ENCODE measurements at places on chromosomes 4 and X.

GRCh38 chr4:105106426-105106825 is 40.2 kb upstream of the TET2 start:
- H3K36me3 ChIP-seq: no peaks in the 10 kb centered on the region
- H3K27me3 ChIP-seq: no peaks in the 10 kb centered on the region
- H3K4me1 ChIP-seq: no peaks in the 10 kb centered on the region
- H3K4me3 ChIP-seq: no peak overlapping the region

GRCh38 chrX:148133105-148133725 is 152.1 kb downstream of the FMR1NB start:
- no peak overlapping the region for H3K4me3 ChIP-seq
- no peaks in the 10 kb centered on the region for H3K27me3 ChIP-seq
- H3K36me3 ChIP-seq: no peaks in the 10 kb centered on the region
- no peak overlapping the region for H3K27ac ChIP-seq

- H3K4me3 ChIP-seq: no peak overlapping the region
- no peaks in the 10 kb centered on the region for H3K36me3 ChIP-seq
- no peaks in the 10 kb centered on the region for H3K27me3 ChIP-seq
- no peak for DNase-seq
- no peaks in the 10 kb centered on the region for H3K4me1 ChIP-seq
Observed at GRCh38 chr4:7462509-7462971, 27.8 kb upstream of the PSAPL1 start.

GRCh38 chr4:166594326-166594946 is 639.9 kb downstream of the SPOCK3 start:
- no peaks in the 10 kb centered on the region for H3K36me3 ChIP-seq
- no peak for DNase-seq
- no peaks in the 10 kb centered on the region for H3K27me3 ChIP-seq
- no peaks in the 10 kb centered on the region for H3K4me1 ChIP-seq

- no peaks in the 10 kb centered on the region for H3K36me3 ChIP-seq
- no peak overlapping the region for H3K27ac ChIP-seq
- H3K4me1 ChIP-seq: no peaks in the 10 kb centered on the region
- no peak overlapping the region for H3K4me3 ChIP-seq
- no peak for DNase-seq
Observed at GRCh38 chr4:64384237-64385203, 24.7 kb downstream of the TECRL start.

DNA sequence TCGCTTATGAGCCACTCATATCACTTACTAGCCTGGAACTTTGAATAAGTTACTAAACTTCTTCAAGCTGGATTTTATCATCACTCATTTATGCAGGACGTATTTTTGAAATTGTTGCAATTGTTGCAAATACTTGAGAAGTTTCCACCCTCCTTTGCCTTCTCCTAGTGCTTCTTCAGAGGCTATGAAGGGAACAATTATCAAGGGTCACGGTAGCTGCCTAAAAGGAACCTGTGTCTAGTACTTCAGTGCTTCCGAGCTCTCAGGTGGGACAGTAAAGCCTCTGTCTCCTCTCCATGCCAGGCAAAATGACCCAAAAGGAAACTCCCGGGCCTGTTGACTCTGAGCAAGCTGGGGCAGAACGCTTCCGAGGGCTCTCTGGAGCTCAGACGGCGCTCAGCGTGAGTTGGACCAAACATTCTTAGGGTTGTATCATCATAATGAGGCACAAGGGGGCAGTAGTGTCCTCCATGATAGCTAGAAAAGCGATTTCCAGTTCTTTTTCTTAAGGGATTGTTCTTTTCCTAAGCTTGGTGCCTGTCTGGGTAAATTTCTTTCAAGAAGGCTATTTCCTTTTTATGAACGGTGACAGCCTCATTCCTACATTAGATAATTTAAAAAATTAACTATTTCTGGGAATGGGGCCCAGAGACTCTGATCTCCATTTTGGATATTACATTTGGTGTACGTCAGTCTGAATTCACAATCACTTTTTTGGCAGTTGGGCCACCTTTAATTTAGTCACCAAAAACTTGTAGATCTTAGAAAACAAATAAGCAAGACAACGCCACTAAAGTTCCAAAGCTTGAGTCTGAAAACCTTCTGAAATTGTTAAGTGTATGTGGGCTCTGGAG is 73.1 kb downstream of the PACRGL start:
- H3K27me3 ChIP-seq: no peaks in the 10 kb centered on the region
- H3K27ac ChIP-seq: no peak overlapping the region
- no peak overlapping the region for H3K4me3 ChIP-seq
- no peak for DNase-seq
- no peaks in the 10 kb centered on the region for H3K4me1 ChIP-seq

DNA sequence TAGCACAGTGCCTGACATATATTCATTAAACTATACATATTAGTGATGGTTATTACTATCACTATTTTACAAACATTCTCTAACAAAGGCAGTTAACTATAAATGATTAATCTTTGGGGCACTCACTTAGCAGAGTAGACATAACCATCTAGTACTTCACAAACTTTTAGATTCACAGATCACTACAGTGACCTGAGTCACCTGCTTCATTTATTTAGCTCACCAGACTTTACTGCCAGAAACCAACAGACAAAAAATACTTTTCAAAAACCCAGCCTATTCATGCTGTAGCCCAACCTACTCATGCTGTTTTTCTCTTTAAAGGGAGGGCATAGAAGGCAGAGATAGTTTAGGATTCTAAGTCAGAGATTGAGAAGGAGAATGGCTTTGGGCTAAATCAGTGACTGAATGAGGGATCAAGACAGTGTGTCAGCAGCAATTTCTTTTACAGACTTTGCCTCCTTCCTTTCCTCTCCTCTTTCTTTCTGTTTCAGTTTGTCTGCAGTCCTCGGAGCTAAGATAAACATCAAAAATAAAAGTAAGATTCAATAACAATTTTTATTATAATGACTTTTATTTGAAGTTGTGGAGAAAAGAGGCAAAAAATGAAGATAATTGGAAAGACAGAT is 34.7 kb upstream of the PDE5A start:
- H3K36me3 ChIP-seq: no peaks in the 10 kb centered on the region
- H3K27me3 ChIP-seq: no peaks in the 10 kb centered on the region
- no peak for DNase-seq
- no peak overlapping the region for H3K4me3 ChIP-seq
- no peak overlapping the region for H3K27ac ChIP-seq

- H3K4me1 ChIP-seq: no peaks in the 10 kb centered on the region
- peaks cover 18% of the 10 kb centered on the region for H3K27me3 ChIP-seq
- no peak overlapping the region for H3K27ac ChIP-seq
Observed at GRCh38 chrX:153353416-153353815, 19.5 kb downstream of the ZNF275 start.

- no peaks in the 10 kb centered on the region for H3K36me3 ChIP-seq
- no peak overlapping the region for H3K4me3 ChIP-seq
- no peaks in the 10 kb centered on the region for H3K27me3 ChIP-seq
- no peaks in the 10 kb centered on the region for H3K4me1 ChIP-seq
- no peak for DNase-seq
Observed at GRCh38 chr4:171588051-171588545, 225.1 kb upstream of the GALNTL6 start.

DNA sequence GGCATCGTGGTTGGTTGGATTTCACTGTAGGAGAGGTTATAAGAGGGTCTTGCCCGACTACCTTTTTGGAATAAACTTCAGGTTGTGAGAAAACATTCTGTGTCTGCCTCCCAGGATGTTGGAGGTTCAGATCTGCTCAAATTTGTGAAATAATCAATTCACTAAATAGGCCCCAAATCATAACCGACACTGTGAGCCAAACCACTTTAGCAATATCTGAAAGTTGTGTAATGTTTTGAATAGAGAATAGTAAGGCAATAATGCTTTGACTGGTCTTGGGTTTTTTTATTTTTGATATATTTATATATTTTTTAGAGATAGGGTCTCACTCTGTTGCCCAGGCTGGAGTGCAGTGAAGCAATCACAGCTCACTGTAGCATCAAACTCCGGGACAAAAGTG is 131.2 kb downstream of the GLRA3 start:
- no peaks in the 10 kb centered on the region for H3K27me3 ChIP-seq
- H3K27ac ChIP-seq: no peak overlapping the region
- no peaks in the 10 kb centered on the region for H3K4me1 ChIP-seq

GRCh38 chr4:121168446-121169281 is 4.5 kb upstream of the TNIP3 start:
- DNase-seq: no peak
- H3K27me3 ChIP-seq: no peaks in the 10 kb centered on the region
- no peak overlapping the region for H3K4me3 ChIP-seq
- no peaks in the 10 kb centered on the region for H3K36me3 ChIP-seq
- H3K27ac ChIP-seq: no peak overlapping the region

DNA sequence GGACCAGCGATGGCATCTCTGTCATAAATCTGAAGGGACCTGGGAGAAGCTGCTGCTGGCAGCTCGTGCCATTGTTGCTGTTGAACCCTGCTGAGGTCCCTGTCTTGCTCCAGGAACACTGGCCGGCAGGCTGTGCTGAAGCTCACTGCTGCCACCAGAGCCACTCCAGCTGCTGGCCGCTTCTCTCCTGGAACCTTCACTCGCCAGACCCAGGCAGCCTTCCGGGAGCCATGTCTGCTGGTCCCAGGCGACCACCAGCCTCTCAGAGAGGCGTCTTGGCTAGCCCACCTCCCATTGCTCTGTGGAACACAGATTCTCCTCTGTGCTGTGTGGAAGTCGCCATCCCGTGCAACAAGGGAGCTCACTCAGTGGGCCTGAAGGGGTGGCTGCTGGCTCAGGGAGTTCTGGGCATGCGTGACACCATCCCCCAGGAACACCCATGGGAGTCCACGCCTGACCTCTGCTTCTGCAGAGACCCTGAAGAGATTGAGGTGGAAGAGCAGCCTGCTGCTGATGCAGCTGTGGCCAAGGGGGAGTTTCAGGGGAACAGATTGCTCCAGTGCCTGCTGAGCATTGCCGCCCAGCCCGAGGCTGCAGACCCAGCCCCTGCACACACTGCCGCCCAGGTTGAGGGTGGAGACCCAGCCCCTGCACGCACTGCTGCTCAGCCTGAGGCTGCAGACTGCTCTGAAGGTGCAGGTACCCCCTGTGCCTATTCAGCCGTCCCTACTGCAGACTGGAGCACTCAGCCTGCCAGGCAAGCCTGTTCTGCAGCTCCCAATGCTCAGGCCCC is 33.1 kb upstream of the CYP4V2 start:
- H3K27me3 ChIP-seq: no peaks in the 10 kb centered on the region
- H3K27ac ChIP-seq: no peak overlapping the region
- no peaks in the 10 kb centered on the region for H3K36me3 ChIP-seq
- DNase-seq: no peak
- H3K4me1 ChIP-seq: no peaks in the 10 kb centered on the region
- no peak overlapping the region for H3K4me3 ChIP-seq

- H3K27me3 ChIP-seq: no peaks in the 10 kb centered on the region
- DNase-seq: no peak
- H3K4me3 ChIP-seq: no peak overlapping the region
- H3K36me3 ChIP-seq: no peaks in the 10 kb centered on the region
- H3K4me1 ChIP-seq: no peaks in the 10 kb centered on the region
Observed at GRCh38 chr4:140180577-140180976, 26.6 kb upstream of the MAML3 start.

GRCh38 chr4:129822701-129823100 is 726.7 kb downstream of the C4orf33 start:
- no peak overlapping the region for H3K27ac ChIP-seq
- no peaks in the 10 kb centered on the region for H3K27me3 ChIP-seq
- no peak overlapping the region for H3K4me3 ChIP-seq
- DNase-seq: no peak

GRCh38 chrX:103847174-103847870 is 15.3 kb upstream of the RAB9B start:
- no peak for DNase-seq
- no peak overlapping the region for H3K27ac ChIP-seq

DNA sequence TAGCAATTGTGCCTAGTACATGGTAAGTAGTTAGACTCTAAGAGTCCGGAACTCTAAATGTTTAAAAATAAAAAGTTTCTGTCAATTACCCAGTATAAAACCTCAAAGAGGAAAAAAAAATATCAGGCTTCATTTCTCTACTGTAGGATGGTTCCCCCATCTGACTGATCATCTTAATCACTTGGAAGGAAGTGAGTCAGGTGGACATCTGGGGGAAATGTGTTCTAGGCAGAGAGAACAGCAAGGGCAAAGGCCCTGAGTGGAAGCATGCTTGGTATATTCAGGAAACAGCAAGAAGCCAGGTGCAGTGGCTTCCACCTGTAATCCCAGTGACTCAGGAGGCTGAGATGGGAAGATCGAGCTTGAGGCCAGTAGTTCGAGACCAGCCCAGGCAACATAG is 2.9 kb upstream of the EIF1AX start:
- H3K36me3 ChIP-seq: no peaks in the 10 kb centered on the region
- no peak overlapping the region for H3K4me3 ChIP-seq
- DNase-seq: no peak
- H3K27me3 ChIP-seq: no peaks in the 10 kb centered on the region

DNA sequence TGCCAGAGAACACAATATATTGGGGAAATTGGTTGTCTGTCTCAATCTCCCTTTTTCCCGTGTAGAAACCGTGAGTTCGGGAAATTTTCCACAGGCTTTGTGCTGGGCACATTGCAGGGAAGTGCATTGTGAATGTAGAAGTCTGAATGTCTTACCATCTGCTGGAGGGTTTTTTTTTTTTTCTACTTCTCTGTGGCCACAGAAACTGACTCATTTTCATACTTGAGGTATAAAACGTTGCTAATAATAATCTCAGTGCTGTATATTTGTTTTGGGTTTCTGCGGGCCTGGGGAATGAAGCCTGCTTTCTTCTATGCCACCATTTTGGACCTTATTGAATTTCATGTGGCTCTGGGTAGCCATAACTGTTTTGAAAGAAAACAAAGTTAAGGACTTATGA is 1001.2 kb downstream of the STIM2 start:
- H3K27me3 ChIP-seq: no peaks in the 10 kb centered on the region
- H3K4me3 ChIP-seq: no peak overlapping the region
- no peak overlapping the region for H3K27ac ChIP-seq
- no peaks in the 10 kb centered on the region for H3K4me1 ChIP-seq
- DNase-seq: no peak

DNA sequence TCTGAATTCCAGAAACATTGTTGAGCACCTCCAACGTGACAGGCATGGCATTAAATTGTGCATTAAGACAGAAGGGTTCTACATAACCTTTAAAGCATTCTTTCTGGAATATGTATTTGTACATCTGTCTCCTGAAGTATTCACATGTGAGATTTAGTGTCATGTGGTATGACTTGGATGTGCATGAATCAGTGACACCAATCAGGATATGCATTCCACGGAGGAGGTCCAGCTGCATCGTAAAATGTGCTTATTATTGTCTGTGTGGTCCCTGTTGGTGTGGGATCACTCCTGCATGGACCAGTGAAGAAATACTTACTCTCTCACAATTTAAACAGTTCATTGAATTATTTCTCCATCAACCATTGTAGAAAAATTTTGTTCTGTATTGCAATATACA is 149.0 kb downstream of the MID1 start:
- H3K27me3 ChIP-seq: no peaks in the 10 kb centered on the region
- no peaks in the 10 kb centered on the region for H3K36me3 ChIP-seq
- H3K27ac ChIP-seq: no peak overlapping the region
- H3K4me3 ChIP-seq: no peak overlapping the region

- no peaks in the 10 kb centered on the region for H3K36me3 ChIP-seq
- no peaks in the 10 kb centered on the region for H3K27me3 ChIP-seq
Observed at GRCh38 chr4:142645475-142646108, 200.5 kb downstream of the INPP4B start.

DNA sequence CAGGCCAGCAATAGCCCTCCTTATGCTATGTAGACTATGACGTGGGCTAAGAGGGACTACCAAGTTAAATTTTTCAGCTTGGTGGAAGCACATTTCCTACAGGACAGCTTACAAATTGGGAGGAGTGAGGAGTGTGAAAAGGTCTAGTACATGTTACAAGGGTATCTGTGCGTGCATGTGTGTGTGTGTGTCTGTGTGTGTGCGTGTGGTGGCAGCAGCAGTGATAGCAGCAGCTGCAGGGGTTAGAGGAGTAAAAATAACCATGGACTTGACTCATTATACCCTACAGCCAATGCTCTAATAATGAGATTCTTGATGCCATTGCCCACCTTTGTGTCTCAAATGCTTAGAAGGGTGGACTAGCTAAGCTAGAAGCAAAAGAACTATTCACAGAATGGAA is 88.6 kb downstream of the SLC9A7 start:
- H3K4me3 ChIP-seq: no peak overlapping the region
- DNase-seq: no peak
- no peaks in the 10 kb centered on the region for H3K36me3 ChIP-seq
- H3K27me3 ChIP-seq: peaks cover 19% of the 10 kb centered on the region

All from breast epithelium (tissue), 4 donors.